Hematopoietic multipotent progenitor cell treated with erythropoietin and hydrocortisone succinate and interleukin-3 and kit ligand, for 6 days (in vitro differentiated cells): ENCODE measurements at places on chromosomes 6 and 20.

- DNase-seq, result no peak
Observed at GRCh38 chr20:23155141-23155590, 69.0 kb upstream of the CD93 start.

DNA sequence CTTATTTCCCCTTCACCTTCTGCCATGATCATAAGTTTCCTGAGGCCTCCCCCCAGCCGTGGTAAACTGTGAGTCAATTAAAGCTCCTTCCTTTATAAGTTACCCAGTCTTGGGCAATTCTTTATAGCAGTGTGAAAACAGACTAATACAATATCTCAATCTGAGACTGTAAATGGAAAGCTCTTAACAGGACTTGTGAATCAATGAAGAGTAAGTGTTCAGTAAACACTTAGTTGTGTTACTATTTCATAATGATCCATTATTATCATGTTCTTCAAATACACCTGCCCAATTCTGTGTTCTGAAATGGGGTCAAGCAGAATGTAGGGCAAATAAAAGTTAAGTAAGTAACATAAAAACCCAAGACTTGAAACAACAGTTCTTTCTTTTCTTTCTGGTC, 266.2 kb downstream of the TENT5A start:
- no peak for DNase-seq

DNA sequence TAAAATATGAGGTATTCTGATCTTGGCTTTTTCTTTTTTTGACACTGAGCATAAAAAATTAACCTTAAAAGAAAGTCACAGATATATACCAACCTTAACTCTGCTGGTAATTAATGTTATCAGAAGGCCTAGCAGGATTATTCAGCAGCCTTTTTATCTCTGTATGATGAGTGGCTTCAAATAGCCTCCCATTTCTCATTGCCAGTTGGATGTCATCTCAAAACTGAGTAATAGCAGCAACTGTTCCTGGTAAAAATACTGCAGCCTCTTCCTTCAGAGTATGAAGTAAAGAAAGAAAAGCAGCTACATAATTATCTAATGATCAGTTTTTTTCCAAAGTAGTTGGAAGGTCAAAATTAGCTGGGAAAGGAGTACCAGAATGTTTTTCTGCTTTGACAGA, 24.9 kb upstream of the HDGFL1 start:
- DNase-seq, result no peak

DNA sequence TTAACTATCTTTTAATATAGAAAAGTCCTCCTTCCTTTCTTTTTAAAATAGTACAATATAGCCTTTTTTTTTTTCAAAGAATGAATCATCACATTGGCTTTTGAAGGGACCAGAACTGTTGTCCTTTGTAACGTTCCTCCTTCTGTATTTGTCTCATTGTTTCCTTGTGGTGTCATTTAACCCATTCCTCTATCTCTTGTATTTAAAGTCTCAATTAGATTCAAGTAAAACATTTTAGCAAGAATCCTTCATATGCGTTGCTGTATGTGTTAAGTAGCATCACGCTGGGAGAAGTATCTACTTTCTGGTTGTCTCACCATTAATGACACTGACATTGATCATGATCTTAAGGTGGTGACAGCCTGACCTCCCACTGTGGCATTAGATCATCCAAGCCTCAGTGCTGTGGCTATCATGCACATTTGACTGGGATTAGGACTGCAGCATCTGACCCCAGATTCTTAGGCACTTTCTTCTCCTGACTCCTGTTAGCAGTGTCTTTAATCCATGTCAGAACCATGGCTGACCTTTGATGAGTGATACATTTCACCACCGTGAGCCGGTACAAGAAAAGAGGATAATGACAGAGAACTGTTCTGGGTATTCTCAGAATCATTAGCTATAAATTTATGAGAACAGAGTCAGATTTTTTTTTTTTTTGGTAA, 67.5 kb upstream of the TFB1M start:
- DNase-seq, result no peak

GRCh38 chr6:155024391-155025027, 29.4 kb downstream of the TIAM2 start:
- no peak for DNase-seq

- DNase-seq, result no peak
Observed at GRCh38 chr6:31634131-31634530, 13.6 kb downstream of the PRRC2A start.

DNA sequence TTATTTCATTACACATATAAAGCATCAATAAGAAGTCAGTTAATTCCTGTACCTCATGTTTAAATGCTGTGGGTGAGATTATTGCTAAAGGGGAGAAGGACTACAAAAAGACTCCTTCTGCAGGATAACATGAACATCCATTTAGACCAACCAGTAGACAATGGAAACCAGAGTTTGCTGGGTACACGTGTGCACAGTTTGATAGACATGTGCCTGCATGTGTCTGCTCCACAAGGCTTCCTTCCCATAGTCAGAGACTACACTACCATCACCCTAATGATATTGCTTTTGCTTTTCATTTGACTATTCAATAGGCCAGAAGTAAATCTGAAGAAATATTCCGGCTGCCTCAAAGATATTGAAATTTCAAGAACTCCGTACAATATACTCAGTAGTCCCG, 231.6 kb downstream of the ARHGAP18 start:
- no peak for DNase-seq

DNA sequence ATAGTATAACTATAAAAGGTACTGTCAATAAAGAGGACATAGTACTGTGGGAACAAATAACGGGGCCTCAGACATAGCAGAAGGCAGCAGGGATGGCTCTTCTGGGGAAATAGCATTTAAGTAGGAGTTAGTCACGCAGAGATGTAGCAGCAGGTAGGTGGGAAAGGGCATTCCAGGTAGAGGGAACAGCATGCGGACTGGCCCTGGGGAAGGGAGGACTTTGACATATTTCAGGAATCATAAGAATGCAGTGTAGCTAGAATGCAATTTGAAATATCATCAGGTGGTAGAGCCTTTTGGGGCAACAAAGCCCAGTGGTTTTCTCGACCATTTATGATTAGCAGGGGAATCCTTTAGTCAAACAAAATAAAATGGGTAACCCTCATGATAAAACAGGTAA, 191.1 kb downstream of the SLC24A3 start:
- DNase-seq, result no peak

GRCh38 chr20:24651171-24651975, 181.9 kb downstream of the SYNDIG1 start:
- DNase-seq, result peak; percentile 45

DNA sequence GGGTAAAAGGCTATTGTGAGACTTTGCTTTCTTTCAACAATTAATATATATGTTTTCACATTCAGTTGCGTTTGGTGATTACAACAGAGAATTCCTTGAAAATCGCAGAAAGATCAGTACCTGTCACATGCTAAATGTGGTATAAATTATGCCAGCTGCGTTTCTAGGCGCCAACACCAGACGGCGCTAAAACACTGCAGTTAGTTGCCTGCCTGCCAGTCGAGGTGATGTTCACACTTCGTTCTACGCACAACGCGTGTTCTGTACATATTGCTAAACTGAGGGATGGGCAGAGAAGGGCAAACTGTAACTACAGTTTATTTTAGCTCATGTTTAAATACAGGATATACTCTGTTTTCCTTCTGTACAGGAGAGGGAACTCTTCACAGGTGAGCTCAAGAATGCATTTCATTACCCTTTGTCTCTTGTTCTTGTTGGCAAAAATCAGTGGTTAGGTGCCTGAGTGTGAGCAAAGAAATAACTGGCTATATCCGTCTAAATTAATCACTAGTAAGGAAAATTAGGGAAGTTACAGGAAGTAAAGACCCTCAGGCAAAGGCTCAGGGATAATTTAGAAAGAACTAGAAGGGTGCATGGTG, 100.1 kb upstream of the RGS17 start:
- DNase-seq, result peak; percentile 55

GRCh38 chr6:100695445-100695844, 185.7 kb downstream of the ASCC3 start:
- peak; percentile 32 for DNase-seq

- DNase-seq, result no peak
Observed at GRCh38 chr20:53773792-53774401, 180.3 kb upstream of the ZNF217 start.

DNA sequence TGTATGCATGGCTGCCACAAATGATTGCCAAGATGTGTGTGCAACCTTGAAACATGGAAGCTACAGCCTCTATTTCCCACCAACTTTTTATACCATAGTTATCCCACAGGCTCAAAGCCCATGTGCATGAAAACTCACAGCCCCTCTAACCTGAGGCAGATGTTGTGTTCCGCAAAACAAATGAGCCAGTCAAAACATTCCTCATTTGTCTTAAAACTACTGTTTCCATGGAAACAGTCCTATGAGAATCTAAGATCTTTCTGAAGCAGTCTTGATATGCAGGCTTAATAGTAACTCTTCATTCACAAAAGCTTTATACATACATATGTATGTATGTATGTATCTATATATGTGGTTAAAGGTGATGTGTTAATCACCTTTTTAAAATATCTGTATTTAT, 31.2 kb upstream of the MANEA start:
- no peak for DNase-seq

GRCh38 chr6:136563386-136564152, 13.3 kb upstream of the MAP7 start:
- DNase-seq, result peak; percentile 43

DNA sequence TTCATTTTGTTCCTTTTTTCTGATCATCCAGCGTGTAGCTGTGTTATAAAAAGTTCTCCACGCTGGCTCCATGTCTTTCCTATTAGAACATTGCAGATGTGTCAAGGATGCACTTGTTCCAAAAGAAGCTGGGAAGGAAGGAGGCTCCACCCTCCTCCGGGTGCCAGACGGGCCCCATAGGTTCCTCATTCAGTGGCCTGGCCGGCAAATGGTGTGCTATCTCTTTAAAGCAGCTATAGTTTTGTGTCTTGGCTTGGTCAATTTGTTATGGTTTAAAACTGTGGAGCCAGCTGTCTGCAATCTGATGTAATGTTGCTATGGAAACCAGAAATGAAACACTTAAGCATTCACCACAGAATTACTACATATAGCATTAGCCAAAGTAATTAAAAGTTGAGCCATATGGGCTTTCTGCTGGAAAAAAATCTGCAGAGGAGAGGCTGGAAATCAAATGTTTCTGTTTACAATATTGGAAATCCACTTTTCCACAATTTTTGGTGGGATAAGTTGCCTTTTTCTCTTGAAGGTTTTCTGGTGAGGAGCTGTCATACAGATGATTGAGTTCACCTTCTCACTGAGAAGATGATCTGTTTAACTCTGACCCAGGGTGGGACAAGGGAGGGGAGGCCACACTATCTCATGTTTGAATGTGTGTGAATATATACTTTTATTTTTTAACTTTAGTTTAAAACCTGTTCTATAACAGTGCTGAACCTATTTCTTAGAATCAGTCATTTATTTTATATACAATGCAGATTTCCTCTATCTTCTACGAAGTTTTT, 167.4 kb downstream of the SASH1 start:
- DNase-seq, result peak; percentile 78

DNA sequence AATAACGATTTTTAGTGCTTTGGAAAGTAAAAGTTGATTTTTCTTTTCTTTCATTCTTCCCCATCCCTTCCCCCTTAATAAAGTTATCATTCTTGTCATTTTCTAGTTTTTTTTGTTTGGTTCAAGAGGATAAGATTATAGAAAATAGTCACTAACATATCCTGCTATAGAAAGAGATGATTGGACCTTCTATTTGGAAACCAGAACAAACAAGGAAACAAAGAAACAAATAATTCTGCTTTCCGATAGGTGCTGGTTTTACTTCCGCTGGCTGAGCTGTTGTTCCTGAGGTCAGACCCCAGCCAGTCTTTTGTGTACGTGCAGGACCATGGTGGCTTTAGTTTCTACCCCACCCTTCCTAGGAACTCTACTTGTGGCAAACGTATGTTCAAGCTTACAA, at the start of gene CDH26:
TSS of gene CDH26 (plus strand) at position 301 of the 400 bp plus-strand sequence. CDS start 304 bp downstream, outside the sequence.
- no peak for DNase-seq

DNA sequence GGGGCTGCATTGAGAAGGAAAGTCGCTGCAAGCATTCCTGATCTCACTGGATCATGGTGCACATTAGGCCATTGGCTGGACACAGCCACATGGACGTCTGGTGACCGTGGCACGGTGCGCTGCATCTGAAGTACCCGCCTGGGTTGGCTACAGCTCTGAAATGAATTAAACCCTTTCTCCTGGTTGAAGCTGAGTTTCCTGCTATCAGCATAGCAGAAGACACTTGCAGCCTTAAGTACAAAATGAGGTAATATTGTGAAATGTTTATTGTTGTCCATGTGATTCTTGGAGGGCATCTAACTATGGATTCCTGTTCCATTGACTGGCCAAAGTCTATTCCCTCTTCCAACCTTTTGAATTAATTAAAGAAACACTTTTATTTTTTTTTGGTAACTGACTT, 89.8 kb upstream of the ADTRP start:
- DNase-seq, result no peak

DNA sequence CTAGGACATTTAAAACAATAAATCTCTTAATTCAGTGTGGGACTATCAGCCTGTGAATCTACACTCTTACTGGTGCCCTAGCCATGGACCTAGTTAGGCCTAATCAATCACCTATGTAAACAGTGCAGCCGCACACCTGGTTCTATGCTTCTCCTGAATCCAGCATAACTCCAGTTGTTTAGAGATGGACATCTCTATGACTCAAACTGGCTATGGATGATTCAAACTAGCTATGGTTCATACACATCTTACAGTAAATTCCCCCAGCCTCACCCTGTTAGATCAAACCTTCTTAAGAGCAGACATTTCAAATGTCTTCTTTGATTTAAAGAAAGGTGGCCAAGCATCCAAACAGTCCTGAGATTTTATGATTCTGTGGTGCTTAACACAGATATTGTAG, 34.7 kb downstream of the SLC35B3 start:
- DNase-seq, result no peak

DNA sequence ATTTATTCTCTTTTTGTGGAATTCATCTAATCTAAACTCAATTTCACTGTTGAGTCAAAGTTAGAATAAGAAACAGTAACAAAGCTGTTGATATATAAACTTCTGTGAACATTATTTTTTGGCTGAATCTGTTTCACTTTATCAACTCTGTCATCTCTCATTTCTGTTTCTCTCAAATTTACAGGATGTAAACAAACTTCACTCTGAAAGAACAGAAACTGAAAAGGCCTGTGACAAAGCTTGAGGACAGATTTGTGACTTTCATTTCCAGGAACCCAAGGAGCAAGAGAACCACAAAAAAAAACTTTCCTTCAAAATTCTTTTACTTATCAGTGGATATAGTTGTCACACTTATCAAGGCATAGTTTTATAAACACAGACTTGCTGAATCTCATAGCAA, 447.9 kb upstream of the OPRM1 start:
- no peak for DNase-seq

GRCh38 chr6:138517635-138518034, 18.3 kb upstream of the NHSL1 start:
- peak; percentile 81 for DNase-seq

- no peak for DNase-seq
Observed at GRCh38 chr6:44534291-44534690, 146.8 kb downstream of the CDC5L start.

DNA sequence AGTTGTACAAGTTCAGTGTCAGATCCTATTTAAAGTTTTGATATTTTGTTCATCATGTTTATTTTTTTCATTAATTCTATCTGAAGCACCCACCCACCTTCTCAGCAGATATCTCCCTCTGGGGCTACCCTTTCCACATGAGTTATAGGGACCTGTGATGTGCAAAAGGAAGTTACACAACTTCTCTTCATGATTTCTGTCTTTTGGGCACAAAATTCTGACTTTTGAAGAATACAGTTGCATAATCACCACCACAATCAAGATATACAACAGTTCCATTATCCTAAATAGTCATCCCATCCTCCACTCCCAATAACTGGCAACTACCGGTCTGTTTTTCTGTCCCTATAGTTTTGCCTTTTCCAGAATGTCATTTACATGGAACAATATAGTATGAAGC, 13.8 kb upstream of the FUCA2 start:
- peak; percentile 45 for DNase-seq

GRCh38 chr6:114651611-114652010, 308.8 kb upstream of the HS3ST5 start:
- DNase-seq, result no peak
